ENCODE measurements at places on chromosomes 3 and 15.

- DNase-seq = no peak
Measured at GRCh38 chr15:32899126-32899596, 181.4 kb downstream of the GREM1 start.

- no peak for DNase-seq
Measured at GRCh38 chr15:80697075-80697685, 2.1 kb downstream of the ABHD17C start.

DNA sequence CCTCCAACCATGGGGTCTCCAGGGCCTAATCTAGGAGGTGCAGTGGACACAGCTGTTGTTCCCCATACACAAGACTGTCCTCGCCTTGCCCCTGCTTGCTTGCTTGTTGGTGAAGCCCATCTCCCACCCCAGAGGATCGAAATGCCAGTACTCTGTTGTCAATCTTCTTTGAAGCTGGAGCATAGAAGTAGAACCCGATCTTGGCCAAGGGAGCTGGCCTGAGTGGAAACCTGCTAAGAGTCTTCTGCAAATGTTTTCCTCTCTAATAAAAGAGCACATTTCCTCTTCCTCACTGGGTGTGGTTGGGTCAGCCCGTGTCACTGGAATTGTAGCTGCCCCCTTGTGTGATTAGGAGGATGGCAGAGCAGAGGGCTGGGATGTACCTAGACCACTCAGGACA, 85.4 kb downstream of the HES1 start:
- DNase-seq = no peak

DNA sequence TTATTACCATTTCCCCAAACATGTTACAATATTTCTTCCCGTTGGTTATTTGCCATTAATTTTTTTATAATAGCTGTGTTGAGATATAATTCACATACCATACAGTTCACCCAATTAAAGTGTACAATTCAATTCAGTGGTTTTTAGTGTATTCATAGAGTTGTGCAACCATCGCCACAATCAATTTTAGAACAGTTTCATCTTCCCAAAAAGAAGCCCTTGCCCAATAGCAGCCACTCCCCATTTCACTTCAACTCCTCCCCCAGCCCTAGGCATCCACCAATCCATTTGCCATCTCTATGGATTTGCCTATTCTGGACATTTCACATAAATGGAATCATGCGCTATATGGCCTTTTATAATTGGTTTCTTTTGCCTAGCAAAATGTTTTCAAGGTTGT, 225.1 kb downstream of the EPHB1 start:
- no peak for DNase-seq

GRCh38 chr15:39555885-39556284, 25.0 kb upstream of the THBS1 start:
- no peak for DNase-seq

DNA sequence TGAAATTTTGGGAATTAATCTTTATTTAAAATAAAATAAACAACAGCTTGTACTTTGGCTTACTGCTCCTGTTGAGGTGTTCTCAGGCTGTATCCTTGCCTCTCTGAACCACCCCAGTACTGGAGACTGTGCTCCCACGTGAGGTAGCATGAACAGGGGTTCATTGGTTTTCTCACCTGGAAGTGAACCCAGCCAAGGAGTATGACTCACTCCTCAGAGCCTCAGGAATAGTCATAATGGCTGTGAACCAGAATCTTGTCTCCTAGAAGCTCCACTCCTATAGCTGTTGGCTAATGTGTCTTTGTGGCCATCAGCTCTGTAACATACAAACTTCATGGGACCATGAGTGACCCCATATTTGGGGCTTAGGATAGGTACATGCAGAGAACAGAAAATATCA, 122.5 kb upstream of the ST8SIA2 start:
- no peak for DNase-seq

GRCh38 chr15:71611553-71612396, 198.6 kb upstream of the NR2E3 start:
- DNase-seq = no peak

DNA sequence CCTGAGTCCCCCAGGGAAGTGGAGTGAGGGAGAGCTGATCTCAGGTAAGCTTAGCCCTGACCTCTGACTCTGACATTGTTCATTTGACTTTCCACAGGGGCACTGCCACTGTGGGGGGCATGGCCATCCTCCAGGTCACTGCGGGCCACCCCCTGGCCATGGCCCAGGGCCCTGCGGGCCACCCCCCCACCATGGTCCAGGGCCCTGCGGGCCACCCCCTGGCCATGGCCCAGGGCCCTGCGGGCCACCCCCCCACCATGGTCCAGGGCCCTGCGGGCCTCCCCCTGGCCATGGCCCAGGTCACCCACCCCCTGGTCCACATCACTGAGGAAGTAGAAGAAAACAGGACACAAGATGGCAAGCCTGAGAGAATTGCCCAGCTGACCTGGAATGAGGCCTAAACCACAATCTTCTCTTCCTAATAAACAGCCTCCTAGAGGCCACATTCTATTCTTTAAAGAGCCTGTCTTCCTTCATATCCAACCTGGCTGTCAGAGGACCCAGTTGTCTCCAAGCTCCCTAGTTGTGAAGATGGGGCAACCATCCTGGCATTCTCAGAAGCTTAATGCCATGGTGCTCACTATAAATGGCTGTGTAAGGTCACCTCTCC, 1.9 kb upstream of the DISP2 start:
- DNase-seq = no peak

GRCh38 chr15:79310612-79310984, 314 bp upstream of the TMED3 start:
- DNase-seq = no peak

GRCh38 chr3:49976942-49977341, 37.0 kb downstream of the RBM6 start:
- DNase-seq = no peak

- DNase-seq = no peak
Measured at GRCh38 chr3:123390865-123391600, 57.9 kb downstream of the ADCY5 start.

GRCh38 chr3:45865563-45865962, 20.8 kb upstream of the CCR9 start:
- DNase-seq = no peak

DNA sequence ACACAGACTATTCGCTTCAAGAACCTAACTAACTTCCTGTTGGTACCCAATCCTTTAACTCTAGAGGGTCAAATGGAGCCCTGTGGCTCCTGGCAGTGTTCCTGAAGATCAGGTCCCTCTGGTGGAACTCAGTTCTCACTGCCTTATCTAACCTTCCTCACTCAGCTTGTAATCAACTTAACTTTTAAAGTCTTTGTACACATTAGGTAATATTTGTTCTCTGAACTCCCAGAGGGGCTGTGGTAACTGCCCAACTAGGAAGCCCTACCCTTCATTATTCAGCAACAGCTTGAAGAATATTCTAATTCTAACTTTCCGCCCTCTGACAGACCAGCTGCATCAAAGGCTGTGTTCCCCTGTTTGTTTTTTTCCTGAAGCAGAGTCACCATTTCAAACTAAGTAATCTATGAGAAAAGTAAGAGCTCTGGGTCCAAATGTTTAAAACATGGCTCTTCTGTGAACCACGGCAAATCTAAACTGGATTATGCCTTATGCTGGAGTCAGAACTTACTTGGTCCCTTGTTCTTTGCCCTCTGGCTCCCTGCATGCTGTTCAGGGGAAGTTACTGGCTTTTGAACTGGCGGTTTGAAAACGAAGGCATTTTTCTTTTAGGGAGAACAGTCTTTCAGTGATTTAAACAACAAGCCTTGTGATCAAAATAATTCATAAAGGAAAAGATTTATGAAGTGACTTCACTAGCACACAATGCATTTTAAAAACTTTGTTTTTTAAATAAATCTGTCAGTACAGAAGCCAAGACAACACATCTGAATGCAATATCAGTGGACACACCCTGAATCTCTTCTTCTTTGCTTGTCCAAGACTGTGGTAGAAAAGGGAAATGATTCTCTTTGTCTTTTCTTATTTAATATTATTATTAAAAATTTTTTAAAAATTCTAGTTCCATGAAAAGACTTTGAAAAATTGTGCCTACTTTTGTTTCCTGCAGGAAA, 365.6 kb downstream of the TIGIT start:
- DNase-seq = no peak

DNA sequence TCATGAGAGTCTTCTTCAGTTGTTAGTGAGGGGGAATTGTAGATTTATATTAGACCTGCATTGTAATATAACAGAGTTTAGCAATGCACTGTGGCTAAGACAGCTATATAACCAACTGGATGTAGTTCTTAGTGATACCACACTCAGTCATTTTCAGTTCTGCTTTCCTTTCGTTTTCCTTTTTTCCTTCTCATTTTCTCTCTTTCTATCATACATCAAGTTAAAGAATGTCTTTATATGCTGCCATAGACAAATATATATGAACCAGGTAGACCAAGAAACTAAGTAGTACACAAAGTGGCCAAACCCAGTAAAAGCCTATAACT, 43.7 kb upstream of the CD47 start:
- no peak for DNase-seq

DNA sequence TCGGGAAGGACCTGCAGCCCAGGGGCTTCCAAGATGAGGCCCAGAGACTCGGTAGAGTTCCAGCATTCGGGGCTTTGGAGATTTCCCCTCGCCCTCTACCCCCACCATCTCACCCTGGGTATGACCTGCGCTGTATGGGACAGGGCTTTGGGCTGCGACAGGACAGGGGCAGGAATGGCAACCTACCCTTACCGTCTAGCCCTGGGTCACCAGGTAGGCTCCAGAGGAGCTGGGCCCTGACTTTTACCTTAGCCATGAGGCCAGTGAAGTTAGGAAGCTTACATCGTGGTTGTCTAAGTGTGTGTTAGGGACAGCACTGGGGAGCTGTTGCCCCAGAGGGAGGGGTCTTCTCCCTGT, 683 bp downstream of the PPM1M start:
- no peak for DNase-seq

DNA sequence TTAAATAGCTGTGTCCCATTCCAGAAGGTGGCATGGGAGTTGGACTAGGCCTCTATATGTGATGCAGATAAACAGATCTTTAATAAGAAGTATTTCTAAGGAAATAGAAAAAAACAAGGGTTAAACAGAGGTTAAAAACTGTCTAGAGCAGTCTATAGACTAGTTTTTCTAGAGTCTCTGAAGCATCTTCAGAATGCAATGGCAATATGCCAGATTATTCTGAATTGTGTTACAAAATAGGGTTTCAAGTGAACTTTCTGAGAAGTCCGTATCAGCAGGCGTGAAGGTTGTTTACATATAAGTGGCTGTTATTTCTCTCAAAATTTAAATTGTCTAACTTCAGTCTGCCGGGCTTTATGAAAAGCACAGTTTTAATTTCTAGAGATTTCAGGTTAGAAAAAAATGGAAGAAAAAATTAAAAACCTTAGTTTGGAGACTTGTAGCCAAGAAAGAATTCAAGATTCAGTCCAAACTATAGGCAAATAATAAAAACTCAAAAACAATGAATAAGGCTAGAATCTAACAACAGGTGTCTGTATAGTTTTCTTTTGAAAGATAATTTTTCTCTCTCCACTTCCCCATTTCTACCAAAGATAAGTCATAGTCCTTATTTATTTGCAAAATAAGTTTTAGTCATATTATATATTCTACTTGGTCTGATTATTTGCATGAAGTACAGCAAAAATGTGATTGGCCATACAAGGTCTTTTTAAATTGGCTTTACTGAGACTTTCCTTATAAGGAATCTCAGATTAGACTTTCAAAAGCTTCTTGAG, 55.2 kb downstream of the OSTN start:
- DNase-seq = no peak

GRCh38 chr3:38005076-38006020, 14.8 kb downstream of the VILL start:
- no peak for DNase-seq

DNA sequence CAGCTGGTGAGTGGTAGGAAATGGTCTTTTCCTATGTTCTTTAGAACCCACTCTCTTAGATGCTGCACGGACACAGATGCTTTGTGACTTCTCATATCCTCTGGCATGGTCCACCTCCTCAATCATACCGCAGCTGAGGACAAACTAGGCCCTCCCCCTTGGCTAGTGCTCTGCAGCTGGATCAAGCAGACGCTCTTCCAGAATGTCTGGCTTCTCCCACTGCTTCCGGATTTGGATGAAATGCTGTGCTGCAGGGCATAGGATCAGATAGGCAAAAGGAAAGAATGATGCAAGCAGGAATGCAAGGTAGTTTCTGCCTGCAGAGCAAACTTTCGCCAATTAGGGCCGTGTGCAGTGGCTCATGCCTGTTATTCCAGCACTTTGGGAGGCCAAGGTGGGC, 75.7 kb upstream of the SLC4A7 start:
- DNase-seq = no peak

- DNase-seq = no peak
Measured at GRCh38 chr15:90953947-90954711, 555 bp upstream of the RCCD1 start.

GRCh38 chr3:148992027-148992634, 791 bp downstream of the GYG1 start:
- DNase-seq = peak; percentile 17

DNA sequence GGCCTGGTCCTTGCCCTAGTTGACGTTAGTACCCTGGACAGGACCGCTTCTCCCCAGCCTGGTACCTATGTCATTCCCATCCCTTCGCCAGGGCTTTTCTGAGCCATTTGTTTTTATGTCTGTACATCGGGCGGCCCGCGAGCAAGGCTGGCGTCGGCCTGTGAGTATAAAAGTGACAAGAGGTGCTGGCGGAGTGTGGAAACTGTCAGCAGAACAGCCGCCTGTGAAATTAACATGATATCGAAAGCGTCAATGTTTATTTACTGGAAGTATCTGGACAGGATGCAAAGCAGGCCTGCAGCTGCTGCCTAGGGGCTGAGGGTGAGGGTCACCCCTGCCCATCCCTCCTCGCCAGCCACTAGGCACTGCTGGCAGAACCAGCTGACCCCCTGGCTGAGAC, 33.4 kb downstream of the LINGO1 start:
- DNase-seq = no peak

DNA sequence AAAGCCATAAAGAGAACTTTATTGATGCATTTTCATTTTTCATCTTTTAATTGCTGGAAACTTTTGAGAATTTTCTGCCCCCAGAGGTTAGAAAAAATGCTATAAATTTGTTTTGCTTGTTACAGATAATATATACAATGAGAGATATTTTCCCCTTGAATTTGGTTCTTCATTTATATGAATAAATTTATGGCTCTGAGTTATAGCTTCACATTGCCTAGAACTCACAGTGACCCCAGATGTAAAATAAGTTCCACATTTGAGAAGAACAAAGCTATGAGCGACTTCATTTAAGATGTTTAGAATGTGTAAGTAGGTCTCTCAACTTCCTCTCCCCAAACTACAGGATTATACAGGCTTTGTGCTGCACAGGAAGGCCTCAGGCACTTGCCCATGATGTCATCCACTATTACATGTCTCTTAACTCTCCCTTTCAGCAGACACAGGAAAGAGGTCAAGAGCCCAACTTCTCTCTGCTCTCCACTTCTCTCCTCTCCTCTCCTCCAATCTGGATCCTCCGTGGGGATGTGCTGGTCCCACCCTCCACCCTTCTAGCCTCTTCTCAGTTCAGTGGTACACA, 92.8 kb downstream of the DUT start:
- no peak for DNase-seq

DNA sequence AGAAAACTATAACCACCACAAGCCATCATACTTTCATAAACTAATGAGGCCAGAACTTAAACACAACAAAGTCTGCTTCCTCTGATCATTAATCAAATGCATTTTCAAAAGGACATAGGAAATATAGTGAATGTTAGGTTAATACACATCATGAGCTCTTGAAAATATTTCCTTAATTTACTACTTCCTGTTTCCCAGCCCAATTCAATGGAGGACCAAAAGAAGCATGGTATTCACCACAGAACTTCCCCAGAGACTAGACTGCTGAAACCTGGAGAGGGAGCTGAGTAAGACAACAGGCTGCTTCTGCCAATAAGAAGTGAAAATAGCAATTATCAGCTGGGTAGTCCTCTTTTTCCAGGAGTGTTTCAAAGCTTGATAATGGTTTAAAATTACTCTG, 250.3 kb downstream of the ULK4 start:
- no peak for DNase-seq

- DNase-seq = no peak
Measured at GRCh38 chr3:66259566-66260255, 38.9 kb downstream of the SLC25A26 start.

Data from CD4-positive, alpha-beta T cell treated with Interleukin-6 at 100 ng/mL for 8 hours (primary cell).